Activated CD4-positive, alpha-beta T cell treated with anti-CD3 and anti-CD28 coated beads, Interleukin-2, amount 10 ng/mL, durations not matched to agents 24 days and 14 days (primary cell): ENCODE measurements at places on chromosomes 4 and X. TPM values are rescaled to one million over a fixed set of nuclear protein-coding genes. Genes with fewer than 3 reads are reported as not detected.

The RAB9B gene
- 0.17 and 0.35 TPM in 2 replicates for total RNA-seq

GRCh38 chr4:4890574-4891255 lies 31.2 kb downstream of the MSX1 start:
- H3K27me3 ChIP-seq: no peaks in the 10 kb centered on the region
- no peak overlapping the region for H3K4me3 ChIP-seq
- DNase-seq: no peak
- H3K4me1 ChIP-seq: no peaks in the 10 kb centered on the region
- H3K27ac ChIP-seq: no peak overlapping the region
- H3K36me3 ChIP-seq: no peaks in the 10 kb centered on the region

DNA sequence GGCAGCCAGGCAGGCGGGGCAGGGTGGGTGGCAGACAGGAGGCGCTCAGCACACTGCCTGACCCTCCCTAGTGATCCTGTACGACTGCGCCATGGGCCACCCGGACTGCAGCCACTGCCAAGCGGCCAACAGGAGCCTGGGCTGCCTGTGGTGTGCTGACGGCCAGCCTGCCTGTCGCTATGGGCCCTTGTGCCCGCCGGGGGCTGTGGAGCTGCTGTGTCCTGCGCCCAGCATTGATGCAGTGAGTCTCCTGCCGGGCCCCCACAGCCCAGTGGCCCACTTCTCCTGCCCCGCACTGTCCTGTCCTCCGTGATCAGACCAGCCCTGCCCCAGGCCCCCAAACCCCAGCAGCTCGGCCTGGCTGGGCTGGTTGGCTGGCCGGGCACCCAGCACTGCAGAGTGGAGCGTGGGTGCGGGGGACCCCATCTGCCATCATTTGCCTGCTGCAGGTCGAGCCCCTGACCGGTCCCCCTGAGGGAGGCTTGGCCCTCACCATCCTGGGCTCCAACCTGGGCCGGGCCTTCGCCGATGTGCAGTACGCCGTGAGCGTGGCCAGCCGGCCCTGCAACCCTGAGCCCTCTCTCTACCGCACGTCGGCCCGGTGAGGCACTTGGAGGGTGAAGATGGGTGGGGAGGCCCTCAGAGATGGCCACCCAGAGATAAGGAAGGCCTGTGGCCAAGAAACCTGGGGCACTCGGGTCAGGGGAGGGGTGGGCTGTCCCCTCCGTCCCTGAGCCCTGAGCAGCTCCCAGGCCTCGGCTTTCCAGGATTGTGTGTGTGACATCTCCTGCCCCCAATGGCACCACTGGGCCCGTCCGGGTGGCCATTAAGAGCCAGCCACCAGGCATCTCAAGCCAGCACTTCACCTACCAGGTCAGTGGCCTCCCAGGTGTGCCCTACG lies 7.6 kb downstream of the PLXNB3 start:
- no peak overlapping the region for H3K4me3 ChIP-seq
- no peak for DNase-seq
- H3K4me1 ChIP-seq: no peaks in the 10 kb centered on the region
- no peaks in the 10 kb centered on the region for H3K27me3 ChIP-seq

DNA sequence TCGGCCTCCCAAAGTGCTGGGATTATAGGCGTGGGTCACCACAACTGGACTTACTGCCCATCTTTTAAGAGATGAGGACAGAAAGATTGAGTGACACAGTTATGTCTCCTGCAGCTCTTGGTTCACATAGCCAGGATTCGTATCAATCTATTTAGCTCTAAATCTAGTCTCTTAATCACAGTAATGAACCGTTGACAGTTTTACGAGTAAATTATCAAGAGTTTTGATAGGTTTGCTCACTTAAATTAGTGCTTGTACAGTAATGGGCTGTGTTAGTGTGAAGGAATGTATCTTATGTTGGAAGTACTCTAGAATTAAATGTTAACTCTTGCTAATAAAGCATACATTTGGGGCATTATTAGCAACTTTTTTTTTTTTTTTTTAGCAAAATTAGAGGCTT lies 105.7 kb downstream of the PTTG2 start:
- no peak for DNase-seq
- H3K27ac ChIP-seq: no peak overlapping the region
